ENCODE measurements at places on chromosomes 2 and 18.

GRCh38 chr18:67954594-67954993 is 438.1 kb upstream of the DSEL start:
- DNase-seq = no peak
- H3K27me3 ChIP-seq = no peaks in the 10 kb centered on the region
- H3K4me1 ChIP-seq = no peaks in the 10 kb centered on the region
- no peak overlapping the region for H3K4me3 ChIP-seq
- no peaks in the 10 kb centered on the region for H3K36me3 ChIP-seq

GRCh38 chr2:167784084-167784425 is 463.3 kb downstream of the STK39 start:
- no peak for DNase-seq
- H3K27me3 ChIP-seq = no peaks in the 10 kb centered on the region
- H3K36me3 ChIP-seq = no peaks in the 10 kb centered on the region
- no peaks in the 10 kb centered on the region for H3K4me1 ChIP-seq
- no peak overlapping the region for H3K27ac ChIP-seq

GRCh38 chr2:159968279-159968900 is 94.0 kb downstream of the PLA2R1 start:
- H3K36me3 ChIP-seq = no peaks in the 10 kb centered on the region
- no peak overlapping the region for H3K4me3 ChIP-seq
- H3K4me1 ChIP-seq = no peaks in the 10 kb centered on the region

DNA sequence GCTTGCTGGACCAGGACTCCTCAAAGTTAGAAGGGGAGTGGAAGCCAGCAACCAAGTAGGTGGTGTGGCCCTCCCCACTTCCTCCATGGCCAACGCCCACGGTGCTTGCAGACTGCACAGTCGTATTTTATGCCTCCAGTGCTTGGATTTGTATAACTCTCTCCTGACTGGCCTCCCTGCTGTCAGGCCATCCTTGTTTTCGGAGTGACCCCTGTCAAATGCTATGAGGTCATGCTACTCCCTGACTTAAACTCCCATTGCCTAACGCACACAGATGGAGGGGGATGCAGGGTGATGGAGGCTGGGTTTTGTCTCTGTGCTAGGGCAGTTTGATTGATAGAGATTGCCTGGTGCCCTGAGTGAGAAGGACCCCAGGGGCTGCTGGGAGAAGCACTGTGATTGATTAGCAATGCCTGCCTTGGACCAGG is 36.1 kb downstream of the GLI2 start:
- H3K27me3 ChIP-seq = no peaks in the 10 kb centered on the region
- peaks cover 9% of the 10 kb centered on the region for H3K36me3 ChIP-seq
- DNase-seq = no peak
- H3K4me1 ChIP-seq = peaks cover 53% of the 10 kb centered on the region
- H3K27ac ChIP-seq = peak overlapping the region; percentile 11

GRCh38 chr2:239919774-239920692 is 105.1 kb downstream of the NDUFA10 start:
- 0 out of 2 replicates have a peak, but pooled peaks cover 4% of the 10 kb centered on the region for H3K27me3 ChIP-seq
- no peak overlapping the region for H3K27ac ChIP-seq
- no peak overlapping the region for H3K4me3 ChIP-seq
- H3K36me3 ChIP-seq = no peaks in the 10 kb centered on the region
- no peaks in the 10 kb centered on the region for H3K4me1 ChIP-seq

DNA sequence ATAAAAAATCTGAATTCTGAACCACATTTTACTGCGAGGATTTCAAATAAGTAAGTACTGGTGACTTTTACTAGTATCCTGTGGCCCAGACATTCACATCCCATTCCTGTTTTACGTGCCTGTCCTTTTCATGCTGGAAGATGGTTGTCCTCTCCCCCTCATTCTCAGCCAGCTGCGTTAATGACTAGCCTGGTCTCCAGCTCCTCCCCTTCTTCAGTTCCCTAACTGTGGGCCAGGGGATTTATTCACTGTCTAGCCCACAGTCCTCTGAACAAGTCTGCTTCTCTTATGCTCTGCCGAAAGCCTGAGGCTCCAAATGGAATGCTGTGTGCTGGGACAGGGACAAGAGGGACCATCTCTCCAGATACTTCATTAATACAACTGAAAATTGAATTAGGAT is 373.9 kb downstream of the PTPRM start:
- H3K27ac ChIP-seq = no peak overlapping the region
- no peaks in the 10 kb centered on the region for H3K36me3 ChIP-seq
- peaks cover 19% of the 10 kb centered on the region for H3K4me1 ChIP-seq
- DNase-seq = no peak
- no peaks in the 10 kb centered on the region for H3K27me3 ChIP-seq
